ENCODE measurements at places on chromosomes 2 and 18. TPM values are rescaled to one million over a fixed set of nuclear protein-coding genes. Genes with fewer than 3 reads are reported as not detected.

RTP5 gene
- 27.9 TPM for polyA plus RNA-seq

C18orf63 gene
- not detected for polyA plus RNA-seq

MAP4K4 gene
- polyA plus RNA-seq, result 363 TPM

DNA sequence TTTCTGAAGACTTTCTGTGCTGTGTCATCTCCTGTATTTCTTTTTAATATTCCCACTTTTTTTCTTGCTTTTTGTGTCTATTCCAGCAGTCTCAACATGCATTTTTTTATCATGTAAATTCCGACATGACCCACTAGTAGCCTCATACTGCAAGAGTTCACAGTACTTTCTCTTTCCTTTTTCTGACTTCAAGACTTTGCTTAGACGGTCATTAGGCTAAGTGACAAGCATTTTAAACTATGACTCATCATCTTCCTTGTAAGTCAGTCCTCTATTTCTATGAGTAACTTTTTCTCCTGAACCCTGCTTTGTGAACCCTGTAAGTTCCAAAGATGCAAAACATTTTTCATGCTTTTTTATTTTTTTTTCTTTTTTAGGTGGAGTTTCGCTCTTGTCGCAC is 381.2 kb downstream of the TXNL1 start:
- no peaks in the 10 kb centered on the region for H3K36me3 ChIP-seq
- no peaks in the 10 kb centered on the region for H3K27me3 ChIP-seq
- no peak overlapping the region for H3K4me3 ChIP-seq
- DNase-seq, result no peak
- H3K27ac ChIP-seq, result no peak overlapping the region

GRCh38 chr18:31269566-31269965 is 48.4 kb upstream of the DSG1 start:
- H3K27ac ChIP-seq, result no peak overlapping the region
- no peaks in the 10 kb centered on the region for H3K4me1 ChIP-seq
- no peak for DNase-seq
- H3K27me3 ChIP-seq, result no peaks in the 10 kb centered on the region
- H3K4me3 ChIP-seq, result no peak overlapping the region

DNA sequence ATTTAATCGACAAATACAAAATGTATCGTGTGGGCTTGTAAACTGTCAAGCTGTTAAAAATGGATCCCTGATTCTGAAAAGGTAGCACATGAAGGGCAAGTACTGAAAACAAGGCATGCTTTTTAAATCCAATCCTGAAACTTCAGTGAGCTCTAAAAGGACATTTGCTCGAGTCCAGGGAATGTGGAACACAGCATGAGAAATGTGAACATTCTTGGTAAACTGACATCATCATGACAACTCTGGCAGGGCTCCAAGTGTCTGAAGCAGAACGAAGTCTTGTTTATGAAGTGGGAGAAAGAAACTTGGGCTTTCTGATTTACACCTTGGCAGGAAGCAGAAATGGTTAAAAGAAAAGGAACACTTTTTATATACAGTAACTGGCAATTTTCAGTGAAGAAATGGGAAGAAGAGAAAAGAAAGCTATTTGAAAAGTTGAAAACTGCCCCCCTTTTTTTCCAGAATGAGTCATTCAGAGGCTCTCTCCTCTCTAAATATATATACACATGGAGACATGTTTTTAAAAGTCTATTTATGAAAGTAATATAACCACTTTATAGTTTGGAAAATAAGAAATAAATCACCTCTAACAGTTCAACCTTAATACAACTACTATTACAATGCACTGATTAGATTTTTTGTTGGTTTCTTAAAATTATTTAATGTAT is 120.8 kb downstream of the GAREM1 start:
- H3K27me3 ChIP-seq, result no peaks in the 10 kb centered on the region
- no peaks in the 10 kb centered on the region for H3K36me3 ChIP-seq
- no peak overlapping the region for H3K4me3 ChIP-seq
- DNase-seq, result peak; percentile 92

GRCh38 chr2:187483537-187483936 is 35.5 kb upstream of the CALCRL start:
- no peak overlapping the region for H3K4me3 ChIP-seq
- H3K36me3 ChIP-seq, result no peaks in the 10 kb centered on the region
- H3K4me1 ChIP-seq, result no peaks in the 10 kb centered on the region
- H3K27me3 ChIP-seq, result no peaks in the 10 kb centered on the region
- H3K27ac ChIP-seq, result no peak overlapping the region

DNA sequence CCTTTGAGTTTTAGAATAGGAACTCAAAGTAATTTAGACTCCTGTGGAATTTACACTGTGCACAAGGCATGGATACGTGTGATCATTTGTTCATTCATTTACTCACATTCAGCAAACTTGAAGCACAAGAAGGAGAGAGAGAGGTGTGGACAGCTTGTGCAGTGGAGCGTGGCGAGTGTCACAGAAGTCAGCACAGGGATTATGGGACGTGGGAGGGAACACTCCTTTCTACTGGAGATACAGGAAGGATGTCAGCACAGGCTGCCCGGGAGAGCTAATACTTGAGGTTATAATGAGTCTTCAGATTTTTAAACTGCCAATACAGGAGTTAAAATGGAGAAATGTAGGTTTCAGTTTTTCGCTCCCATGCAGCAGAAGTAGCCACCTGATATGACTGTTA is 7.0 kb downstream of the FAM228A start:
- H3K27me3 ChIP-seq, result no peaks in the 10 kb centered on the region
- no peak overlapping the region for H3K4me3 ChIP-seq
- H3K4me1 ChIP-seq, result no peaks in the 10 kb centered on the region
- no peaks in the 10 kb centered on the region for H3K36me3 ChIP-seq
- DNase-seq, result no peak

DNA sequence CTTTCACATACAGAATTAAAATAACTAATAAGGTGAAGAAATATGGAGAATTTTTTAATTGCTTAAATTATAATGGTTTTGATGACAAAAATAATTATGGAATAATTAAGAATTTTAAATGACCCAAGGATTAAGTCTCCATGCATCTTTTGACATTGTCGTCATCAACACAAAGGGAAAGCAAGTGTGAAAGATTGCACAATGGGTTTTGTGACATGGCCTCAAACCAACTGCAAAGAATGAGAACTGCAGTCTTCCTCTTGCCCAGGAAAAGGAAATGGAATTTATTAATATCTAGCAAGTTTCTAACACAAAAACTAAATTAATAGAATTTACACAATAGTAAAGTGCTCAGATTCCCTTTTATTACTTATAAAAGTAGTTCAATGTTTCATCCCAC is 329.1 kb upstream of the PKDCC start:
- no peak overlapping the region for H3K4me3 ChIP-seq
- H3K27ac ChIP-seq, result no peak overlapping the region
- no peaks in the 10 kb centered on the region for H3K36me3 ChIP-seq

GRCh38 chr18:69000366-69000765 is 202.5 kb downstream of the CCDC102B start:
- no peak overlapping the region for H3K4me3 ChIP-seq
- no peak overlapping the region for H3K27ac ChIP-seq
- H3K36me3 ChIP-seq, result no peaks in the 10 kb centered on the region
- no peaks in the 10 kb centered on the region for H3K4me1 ChIP-seq
- DNase-seq, result no peak

DNA sequence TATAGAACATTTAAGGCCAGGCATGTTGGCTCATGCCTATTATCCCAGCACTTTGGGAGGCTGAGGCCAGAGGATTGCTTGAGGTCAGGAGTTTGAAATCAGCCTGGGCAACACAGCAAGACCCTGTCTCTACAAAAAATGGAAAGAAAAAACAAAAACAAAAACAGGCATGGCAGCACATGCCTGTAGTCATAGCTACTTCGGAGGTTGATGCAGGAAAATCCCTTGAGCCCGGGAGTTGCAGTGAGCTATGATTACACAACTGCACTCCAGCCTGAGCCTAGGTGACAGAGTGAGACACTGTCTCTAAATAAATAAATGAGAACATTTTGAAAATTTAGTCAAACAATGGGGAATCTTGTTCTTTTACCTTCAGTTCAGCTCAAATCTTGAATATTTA is 12.1 kb upstream of the YES1 start:
- DNase-seq, result no peak
- H3K36me3 ChIP-seq, result no peaks in the 10 kb centered on the region
- no peaks in the 10 kb centered on the region for H3K4me1 ChIP-seq
- no peaks in the 10 kb centered on the region for H3K27me3 ChIP-seq
- H3K27ac ChIP-seq, result no peak overlapping the region

- no peaks in the 10 kb centered on the region for H3K4me1 ChIP-seq
- H3K36me3 ChIP-seq, result no peaks in the 10 kb centered on the region
- DNase-seq, result no peak
- no peak overlapping the region for H3K27ac ChIP-seq
Measured at GRCh38 chr2:124286089-124286783, 261.1 kb downstream of the CNTNAP5 start.

DNA sequence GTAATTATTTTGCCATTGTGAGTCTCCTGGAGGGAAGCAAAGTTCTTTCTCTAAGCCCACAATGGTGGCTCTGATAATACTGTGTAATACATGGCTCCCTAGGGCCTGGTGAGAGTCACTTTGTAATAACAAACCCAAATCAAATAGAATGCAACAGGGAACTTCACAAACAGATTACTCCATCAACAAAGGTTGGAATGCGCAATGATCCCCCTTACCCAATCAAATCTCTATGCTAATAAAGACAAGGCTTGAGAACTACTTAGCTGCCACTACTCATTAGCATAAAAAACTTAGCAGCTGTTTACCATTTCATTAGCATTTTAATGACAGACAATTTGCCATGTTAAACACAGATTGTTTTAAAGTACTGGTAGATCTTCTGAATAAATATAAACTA is 285.6 kb upstream of the SESTD1 start:
- H3K27me3 ChIP-seq, result no peaks in the 10 kb centered on the region
- peak; percentile 43 for DNase-seq
- no peaks in the 10 kb centered on the region for H3K4me1 ChIP-seq

DNA sequence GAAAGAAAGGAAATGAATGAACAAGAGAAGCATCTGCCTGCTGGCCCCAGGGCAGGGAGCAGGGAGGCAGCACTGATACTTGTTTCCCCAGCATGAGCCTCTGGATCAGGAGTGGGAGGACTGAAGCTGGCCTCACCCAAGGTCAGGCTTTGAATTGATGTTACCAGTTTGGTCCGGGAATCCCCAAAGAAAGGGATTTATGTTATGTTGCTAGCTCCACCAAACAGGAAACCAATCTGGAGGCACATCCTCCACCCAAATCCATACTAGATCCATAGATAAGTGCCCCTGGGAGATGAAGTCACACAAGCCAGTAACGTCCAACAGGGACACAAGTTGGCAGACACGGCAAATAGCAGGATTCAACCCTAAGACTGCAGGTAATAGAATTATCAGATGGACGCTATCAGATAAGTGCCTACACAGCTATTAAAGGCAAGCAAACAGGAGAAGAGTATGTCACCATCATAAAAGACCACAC is 85.9 kb downstream of the MTCL1 start:
- H3K36me3 ChIP-seq, result peaks cover 15% of the 10 kb centered on the region
- no peaks in the 10 kb centered on the region for H3K27me3 ChIP-seq
- no peak overlapping the region for H3K27ac ChIP-seq
- no peak for DNase-seq
- H3K4me1 ChIP-seq, result peaks cover 26% of the 10 kb centered on the region

DNA sequence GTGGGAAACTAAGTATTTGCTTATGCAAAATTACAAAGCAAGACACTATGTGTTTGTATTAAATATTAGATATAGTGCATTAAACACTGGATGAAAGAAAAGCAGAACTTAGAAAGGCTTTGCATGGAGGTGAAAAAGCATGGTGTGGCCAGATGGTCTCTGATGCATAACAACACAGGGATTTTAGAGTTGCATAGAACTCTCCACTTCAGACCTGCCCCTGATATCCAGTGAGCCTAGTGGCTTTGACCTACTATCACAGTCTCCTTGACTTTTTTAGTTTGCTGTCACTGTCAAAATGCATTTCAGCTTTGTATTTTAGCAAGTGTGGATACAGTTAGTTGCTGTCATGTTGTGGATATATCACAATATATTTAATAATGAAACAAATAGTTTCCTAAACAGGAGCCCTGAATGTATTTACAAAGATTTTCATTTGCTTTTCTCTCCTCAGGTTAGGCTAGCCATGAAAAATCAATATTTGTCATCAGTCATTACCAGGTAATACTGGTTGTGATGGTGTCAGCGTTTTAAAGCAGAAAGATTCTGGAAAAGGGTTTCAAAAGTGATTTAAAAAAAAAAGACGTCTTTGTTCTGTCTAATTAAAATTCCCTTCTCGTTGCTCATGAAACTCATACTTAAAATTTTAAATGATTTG is 5.2 kb downstream of the CSRNP3 start:
- H3K4me3 ChIP-seq, result no peak overlapping the region
- no peaks in the 10 kb centered on the region for H3K27me3 ChIP-seq
- H3K4me1 ChIP-seq, result peaks cover 3% of the 10 kb centered on the region
- DNase-seq, result no peak
- H3K36me3 ChIP-seq, result no peaks in the 10 kb centered on the region

- no peaks in the 10 kb centered on the region for H3K4me1 ChIP-seq
- H3K4me3 ChIP-seq, result no peak overlapping the region
- no peaks in the 10 kb centered on the region for H3K27me3 ChIP-seq
- DNase-seq, result no peak
Measured at GRCh38 chr2:231172025-231172424, 26.4 kb upstream of the ARMC9 start.

- no peaks in the 10 kb centered on the region for H3K36me3 ChIP-seq
- no peaks in the 10 kb centered on the region for H3K4me1 ChIP-seq
- no peak overlapping the region for H3K27ac ChIP-seq
- H3K4me3 ChIP-seq, result no peak overlapping the region
- H3K27me3 ChIP-seq, result no peaks in the 10 kb centered on the region
Measured at GRCh38 chr2:225004597-225004996, 37.7 kb downstream of the DOCK10 start.

GRCh38 chr2:133871545-133872209 is 303.4 kb upstream of the NCKAP5 start:
- H3K4me1 ChIP-seq, result no peaks in the 10 kb centered on the region
- no peak for DNase-seq
- H3K4me3 ChIP-seq, result no peak overlapping the region
- no peak overlapping the region for H3K27ac ChIP-seq
- no peaks in the 10 kb centered on the region for H3K27me3 ChIP-seq

GRCh38 chr18:55317324-55317723 is 270.7 kb downstream of the TCF4 start:
- no peaks in the 10 kb centered on the region for H3K36me3 ChIP-seq
- no peak for DNase-seq
- no peaks in the 10 kb centered on the region for H3K27me3 ChIP-seq

DNA sequence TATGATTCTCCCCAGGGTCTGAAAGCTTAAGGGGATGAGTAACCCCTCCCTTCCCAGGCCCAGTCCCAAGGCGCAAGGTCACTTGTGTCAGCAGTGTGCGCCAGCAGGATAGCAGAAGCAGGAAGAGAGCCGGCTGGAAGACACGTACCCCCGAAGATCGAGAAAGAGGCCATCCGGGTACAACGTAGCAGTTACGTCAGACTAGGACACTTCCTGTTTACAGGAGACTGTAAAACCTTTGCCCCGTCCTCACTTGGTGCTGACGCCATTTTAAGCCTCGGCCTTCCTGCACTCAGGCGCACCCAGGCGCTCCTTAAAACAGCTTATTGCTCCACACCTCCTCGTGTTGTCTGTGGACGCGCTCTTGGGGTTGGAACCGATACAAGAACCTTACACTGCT is 6.5 kb downstream of the CRYGB start:
- H3K27me3 ChIP-seq, result no peaks in the 10 kb centered on the region
- H3K4me3 ChIP-seq, result no peak overlapping the region
- peaks cover 9% of the 10 kb centered on the region for H3K4me1 ChIP-seq
- no peak overlapping the region for H3K27ac ChIP-seq

GRCh38 chr2:69046221-69046662 is 33.3 kb downstream of the ANTXR1 start:
- DNase-seq, result no peak
- H3K27me3 ChIP-seq, result no peaks in the 10 kb centered on the region
- no peak overlapping the region for H3K27ac ChIP-seq
- H3K4me3 ChIP-seq, result no peak overlapping the region
- no peaks in the 10 kb centered on the region for H3K4me1 ChIP-seq
- peaks cover 3% of the 10 kb centered on the region for H3K36me3 ChIP-seq

Measured in spinal cord (tissue), 10 donors.